Activated naive CD4-positive, alpha-beta T cell (primary cell): ENCODE measurements at places on chromosomes 16 and 17.

GRCh38 chr16:23020084-23020483, 129.2 kb downstream of the USP31 start:
- DNase-seq: no peak

DNA sequence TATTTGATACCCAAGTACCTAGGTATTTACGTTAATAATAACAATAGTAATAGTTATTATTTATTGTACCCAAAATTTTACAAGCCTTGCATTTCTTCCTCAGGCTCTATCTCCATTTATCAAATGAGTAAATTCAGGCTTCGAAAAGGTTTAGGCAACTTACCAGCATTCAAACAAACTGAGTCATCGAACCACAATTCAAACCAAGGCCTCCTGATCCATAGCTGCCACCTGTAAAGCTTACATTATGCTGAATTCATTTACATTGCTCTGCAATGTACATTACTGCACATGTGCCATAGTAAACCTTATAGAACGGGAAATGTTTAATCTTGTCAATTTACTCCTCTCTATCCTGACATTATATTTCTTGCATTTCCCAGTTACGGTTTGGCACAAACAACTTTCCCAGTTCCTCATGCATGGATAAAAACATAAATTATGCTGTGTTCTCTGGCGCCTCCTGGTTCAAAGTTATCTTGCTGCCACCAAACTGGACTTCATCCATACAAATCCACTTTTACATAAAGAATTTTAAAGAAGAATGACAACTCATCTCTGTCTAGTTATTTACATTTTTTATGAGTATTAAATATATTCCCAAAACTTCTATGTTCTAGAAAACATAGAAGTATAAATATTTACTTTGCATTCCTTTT, 360.6 kb upstream of the SOX9 start:
- DNase-seq: no peak

- no peak for DNase-seq
Observed at GRCh38 chr17:3804503-3804931, 3.5 kb upstream of the ITGAE start.

DNA sequence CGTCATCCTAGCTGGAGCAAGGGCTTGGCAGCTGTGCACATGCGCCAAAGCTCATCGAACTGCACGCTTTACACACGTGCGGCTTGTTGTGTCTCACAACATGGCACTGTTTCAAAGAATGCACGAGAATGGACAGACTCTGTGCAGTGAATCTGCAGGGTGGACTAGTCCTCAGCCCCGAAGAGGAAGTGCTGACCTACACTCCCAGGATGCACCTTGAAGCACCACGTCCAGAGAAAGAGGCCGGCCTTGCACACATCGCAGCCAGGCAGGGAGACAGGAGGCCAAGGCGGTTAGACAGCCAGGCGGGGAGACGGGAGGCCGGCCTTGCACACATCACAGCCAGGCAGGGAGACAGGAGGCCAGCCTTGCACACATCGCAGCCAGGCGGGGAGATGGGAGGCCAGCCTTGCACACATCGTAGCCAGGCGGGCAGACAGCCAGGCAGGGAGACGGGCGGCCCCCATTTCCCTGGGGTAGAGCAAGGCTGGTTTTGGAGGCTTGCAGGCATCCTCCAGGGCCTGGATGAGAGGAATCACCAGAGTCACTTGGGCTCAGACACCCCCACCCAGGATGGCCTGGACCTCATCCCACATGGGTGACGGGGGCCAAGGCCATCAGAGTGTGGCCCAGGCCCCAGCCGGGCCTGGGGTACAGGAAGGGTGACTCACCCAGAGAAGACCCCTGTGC, 9.0 kb upstream of the CACNA1H start:
- no peak for DNase-seq

DNA sequence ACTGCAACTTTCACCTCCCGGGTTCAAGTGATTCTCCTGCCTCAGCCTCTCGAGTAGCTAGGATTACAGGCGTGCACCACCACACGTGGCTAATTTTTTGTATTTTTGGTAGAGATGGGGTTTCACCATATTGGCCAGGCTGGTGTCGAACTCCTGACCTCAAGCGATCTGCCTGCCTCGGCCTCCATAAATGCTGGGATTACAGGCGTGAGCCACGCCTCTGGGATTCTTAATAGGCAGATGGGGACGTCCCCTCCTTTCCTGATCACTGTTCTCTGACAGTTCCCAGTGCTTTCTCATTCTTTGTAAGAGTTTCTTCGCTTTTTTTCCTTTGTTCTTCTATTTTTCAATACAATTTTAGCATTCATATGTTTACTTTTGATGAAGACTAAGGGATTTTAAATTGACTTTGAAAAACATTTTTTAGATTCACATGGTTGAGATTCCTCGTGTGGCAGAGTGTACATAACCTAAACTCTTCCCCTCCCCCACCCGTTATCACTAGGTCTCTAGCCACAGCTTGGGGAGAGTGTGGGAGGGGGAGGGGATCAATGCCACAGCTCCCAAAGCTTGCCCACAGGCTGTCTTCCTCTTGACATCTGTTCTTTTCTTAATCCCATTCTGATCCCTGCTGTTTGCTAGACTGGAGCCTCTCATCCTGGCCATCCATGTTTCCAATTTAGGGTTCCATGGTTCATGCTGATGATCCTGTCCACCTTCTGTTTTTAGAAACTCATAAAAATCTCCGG, 11.0 kb downstream of the ADORA2B start:
- DNase-seq: no peak

DNA sequence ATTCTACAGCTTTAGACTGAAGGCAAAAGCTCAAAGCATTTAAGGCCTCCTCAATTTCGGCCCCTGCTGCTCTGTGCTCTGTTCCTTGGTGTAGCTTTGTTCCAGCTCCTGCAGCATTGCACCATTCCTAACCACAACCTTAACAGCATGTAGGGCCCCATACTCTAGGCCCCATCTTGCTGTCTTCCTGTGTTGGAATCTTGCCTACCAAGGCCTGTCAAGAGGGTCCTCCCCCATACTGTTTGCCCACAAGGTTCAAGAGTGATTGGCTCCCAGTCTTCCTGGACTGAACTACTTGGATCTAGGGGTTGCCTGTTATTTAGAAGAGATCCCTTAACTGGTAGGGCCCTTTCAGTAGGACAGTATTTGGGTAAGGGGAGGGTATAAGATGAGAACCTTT, 26.8 kb downstream of the TRPV2 start:
- no peak for DNase-seq

DNA sequence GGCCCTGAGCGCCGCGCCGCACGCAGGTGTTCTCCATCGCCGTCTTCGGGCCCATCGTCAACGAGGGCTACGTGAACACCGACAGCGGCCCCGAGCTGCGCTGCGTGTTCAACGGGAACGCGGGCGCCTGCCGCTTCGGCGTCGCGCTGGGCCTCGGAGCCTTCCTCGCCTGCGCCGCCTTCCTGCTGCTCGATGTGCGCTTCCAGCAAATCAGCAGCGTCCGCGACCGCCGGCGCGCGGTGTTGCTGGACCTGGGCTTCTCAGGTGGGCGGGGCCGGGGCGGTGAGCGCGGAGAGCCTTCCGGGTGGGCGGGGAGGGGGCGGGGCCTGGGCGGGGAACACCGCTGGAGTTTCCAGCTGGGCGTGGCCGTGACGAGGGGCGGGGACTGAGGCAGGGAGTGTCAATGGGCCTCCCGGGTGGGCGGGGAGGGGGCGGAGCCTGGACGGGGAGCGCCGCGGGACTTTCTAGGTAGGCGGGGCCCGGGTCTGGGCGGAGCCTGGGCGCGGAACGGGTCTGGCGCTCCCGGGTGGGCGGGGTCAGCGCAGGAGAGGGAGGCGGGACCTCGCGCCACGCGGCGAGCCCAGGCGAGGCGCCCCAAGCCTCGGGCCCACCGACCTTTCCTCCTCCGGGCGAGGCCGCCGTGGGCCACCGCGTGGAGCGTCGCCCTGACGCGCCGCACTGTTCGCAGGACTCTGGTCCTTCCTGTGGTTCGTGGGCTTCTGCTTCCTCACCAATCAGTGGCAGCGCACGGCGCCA, 2.4 kb downstream of the SYNGR3 start:
- peak; percentile 98 for DNase-seq

GRCh38 chr16:54366943-54367342, 80.4 kb upstream of the IRX3 start:
- no peak for DNase-seq

- DNase-seq: no peak
Observed at GRCh38 chr16:88387941-88388627, 5.3 kb downstream of the ZNF469 start.

- DNase-seq: no peak
Observed at GRCh38 chr17:81322271-81323082, 27.4 kb upstream of the SLC38A10 start.

DNA sequence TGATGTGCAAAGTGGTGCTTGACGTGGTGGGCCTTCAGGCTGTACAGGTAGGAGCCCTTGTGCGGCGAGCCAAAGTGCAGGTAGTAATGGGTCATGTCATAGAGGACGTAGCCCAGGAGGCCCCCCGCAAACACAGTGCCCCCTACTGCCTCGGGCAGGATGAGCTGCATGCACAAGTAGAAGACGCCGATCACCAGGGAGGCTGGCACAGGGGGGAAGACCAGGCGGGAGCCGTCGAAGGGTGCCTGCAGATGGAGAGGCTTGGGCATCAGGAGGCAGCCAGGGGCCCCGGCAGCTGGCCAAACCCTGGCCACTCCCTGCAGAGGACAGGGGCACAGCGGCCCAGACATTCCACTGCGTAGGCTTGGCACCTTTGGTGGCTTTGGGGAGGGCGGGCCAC, 15.7 kb upstream of the MLKL start:
- DNase-seq: no peak

DNA sequence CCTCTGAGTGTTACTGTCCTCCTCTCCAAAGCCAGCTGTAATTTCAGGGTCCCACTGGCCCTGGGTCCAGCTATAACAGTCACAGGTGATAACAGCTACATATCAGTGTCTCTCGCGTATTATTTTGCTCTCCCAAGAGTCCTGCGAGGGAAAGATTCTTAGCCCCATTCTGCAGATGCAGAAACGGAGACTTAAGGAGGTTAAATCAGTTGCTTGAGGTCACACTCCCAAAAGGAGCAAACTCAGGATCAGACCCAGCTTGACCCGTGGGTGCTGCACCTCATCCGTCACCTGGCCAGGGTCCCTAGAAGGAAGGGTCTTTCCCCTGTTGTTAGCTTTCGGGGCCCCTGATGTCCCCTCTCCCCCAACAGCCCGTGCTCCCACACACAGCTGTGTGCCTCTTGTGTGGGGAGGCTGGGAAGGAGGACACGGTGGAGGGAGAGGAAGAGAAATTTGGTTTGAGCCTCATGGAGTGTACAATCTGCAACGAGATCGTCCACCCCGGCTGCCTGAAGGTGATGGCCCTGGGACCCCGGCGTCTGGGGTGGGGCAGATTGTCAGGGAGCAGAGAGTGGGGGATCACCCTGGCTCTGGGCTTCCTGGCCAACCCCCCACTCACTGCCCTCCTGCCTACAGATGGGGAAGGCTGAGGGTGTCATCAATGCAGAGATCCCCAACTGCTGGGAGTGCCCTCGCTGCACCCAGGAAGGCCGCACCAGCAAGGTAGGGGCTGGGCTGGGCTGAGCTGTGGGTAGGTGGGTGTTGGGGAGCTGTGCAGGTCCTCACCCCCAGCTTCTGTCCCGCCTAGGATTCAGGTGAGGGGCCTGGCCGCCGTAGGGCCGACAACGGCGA, 3.8 kb downstream of the FBXL19 start:
- no peak for DNase-seq

DNA sequence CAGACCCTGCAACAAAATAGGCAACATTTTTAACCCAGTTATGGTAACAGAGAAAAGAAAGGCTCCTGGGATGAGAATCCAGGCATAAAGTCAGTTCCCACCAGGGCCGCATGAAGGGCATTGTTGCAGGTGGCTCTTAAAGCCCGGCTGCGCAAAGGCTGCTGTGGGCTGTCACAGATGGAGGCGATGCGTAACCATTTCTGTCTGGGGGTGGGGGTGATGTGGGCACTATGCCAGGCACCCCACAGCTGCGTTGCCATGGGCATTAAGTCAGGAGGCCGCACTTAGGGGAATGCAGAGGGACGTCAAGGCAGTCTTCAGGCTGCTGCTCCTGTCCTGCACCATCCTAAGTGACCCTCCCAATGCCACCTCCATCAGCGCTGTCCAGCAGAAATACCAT, 228.4 kb downstream of the CPPED1 start:
- DNase-seq: no peak

- no peak for DNase-seq
Observed at GRCh38 chr17:45628019-45628418, 137.5 kb upstream of the PLEKHM1 start.

DNA sequence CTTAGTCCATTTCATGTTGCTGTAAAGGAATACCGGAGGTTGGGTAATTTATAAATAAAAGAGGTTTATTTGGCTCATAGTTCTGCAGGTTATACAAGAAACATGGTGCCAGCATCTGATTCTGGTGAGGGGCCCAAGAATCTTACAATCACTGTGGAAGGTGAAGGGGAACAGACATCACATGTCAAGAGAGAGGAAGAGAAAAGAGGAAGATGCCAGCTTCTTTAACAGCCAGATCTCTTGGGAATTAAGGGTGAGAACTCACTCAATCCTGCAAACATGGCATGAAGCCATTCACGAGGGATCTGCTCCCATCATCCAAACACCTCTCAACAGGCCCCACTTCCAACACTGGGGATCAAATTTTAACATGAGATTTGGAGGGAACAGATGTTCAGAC, 49.5 kb downstream of the BMERB1 start:
- DNase-seq: no peak

GRCh38 chr17:29133121-29133713, 47.0 kb downstream of the MYO18A start:
- no peak for DNase-seq

- no peak for DNase-seq
Observed at GRCh38 chr16:19331794-19332193, 46.3 kb downstream of the CLEC19A start.

DNA sequence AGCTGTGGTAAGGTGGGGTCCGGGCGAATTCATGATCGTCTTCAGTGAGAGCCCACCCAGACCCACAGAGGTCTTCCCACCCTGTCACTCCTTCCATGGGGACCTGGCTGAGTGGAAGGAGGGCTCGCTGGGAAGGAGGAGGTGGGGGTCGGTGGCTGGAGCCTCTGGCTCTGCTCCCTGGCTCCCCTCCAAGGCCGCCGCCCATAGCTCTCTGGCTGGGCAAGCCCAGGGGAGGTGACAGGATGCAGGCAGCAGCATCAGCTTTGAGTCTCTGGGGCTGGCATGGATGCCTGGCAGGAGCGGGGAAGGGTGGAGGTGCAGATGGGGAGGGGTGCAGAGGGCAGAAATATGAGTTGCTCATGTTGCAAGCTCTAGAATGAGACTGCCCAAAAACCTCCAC, 147.0 kb downstream of the ENGASE start:
- DNase-seq: no peak

DNA sequence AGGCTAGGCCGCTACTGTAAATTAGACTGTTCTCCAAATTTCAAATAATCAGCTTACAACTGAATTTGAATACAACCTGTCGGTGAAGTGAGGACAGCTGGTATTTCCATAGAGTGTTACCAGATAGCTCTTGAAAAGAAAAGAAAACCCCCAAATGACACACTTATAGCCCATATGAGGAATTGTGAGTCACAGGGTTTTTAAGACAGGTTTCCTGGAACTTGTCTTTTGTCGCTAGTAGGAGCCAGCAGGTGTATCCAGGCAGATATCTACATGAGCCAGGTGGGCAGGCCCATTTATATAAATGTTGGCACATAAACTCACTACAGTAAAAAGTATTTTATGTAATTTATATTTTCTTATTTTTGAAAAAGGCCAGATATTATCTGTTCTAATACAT, 24.0 kb downstream of the TNRC6A start:
- no peak for DNase-seq
